Hematopoietic multipotent progenitor cell treated with erythropoietin and hydrocortisone succinate and interleukin-3 and kit ligand, for 8 days (in vitro differentiated cells): ENCODE measurements at places on chromosomes 12 and 14.
A peak's percentile ranks its signal among the peaks of the same experiment; 100 is the strongest.

GRCh38 chr12:99250091-99250490 is 397.5 kb upstream of the GARIN6 start:
- no peak for DNase-seq

DNA sequence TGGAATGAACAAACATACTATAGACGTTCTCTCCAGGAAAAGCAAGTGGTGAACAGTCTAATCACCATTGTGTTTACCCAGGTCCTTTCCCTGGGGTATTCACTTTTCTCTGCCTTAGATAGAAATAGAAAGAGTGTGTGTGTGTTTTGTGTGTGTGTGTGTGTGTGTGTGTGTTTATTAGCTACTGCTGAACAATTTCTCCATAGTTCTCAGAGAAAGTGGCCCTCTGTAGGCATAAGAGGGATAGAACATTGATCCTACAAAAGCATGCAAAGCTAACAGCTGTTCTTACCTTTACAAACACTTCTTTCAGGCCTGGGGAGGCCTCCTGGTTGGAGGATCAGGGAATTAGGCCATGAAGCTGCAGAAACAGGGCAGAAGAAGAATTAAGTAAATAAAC is 665.7 kb upstream of the TBX3 start:
- no peak for DNase-seq

DNA sequence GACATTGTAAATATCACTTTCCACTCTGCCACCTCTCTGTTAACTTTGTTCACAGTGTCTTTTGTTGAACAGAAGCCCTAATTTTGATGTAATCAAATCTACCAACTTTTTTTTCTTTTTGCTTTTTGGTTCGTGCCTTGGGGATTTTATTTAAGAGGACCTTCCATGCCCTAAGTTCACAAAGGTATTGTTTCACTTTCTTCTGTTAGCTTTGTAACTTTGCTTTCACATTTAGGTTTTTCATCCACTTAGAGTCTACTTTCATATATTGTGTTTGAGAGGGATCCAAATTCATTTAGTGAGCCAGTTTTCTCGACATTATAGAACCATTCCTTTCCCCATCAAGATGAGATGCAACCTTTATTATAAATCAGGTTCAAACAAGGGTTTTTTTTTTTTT is 275.7 kb upstream of the CRY1 start:
- DNase-seq = no peak

- DNase-seq = peak; percentile 89
Observed at GRCh38 chr12:63668028-63668799, at the start of gene DPY19L2. TSS of gene DPY19L2 (minus strand) at chr12:63668493. CDS start at chr12:63668393, 100 bp downstream.

GRCh38 chr12:124637581-124637981 is 70.2 kb upstream of the NCOR2 start:
- DNase-seq = no peak

DNA sequence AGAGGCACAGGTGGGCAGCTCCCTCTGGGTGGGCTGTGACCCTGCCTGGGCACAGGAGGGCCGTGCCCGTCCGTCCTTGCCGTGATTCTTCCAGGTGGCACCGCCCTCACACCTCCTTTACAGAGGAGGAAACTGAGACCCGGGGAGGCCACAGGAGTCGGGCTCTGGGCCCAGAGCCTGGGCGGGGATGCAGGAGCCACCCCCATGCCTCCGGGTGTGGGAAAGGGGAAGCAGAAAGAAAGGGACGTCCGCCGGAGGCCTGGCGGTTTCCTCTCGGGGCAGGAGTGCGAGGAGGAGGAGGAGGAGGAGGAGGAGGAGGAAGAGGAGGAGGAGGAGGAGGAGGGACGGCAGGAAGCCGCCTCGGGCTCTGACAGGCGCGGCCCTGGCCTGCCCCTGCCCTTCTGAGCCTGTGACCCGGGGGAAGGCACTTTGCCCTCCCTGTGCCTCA is 23.0 kb downstream of the SH2B3 start:
- DNase-seq = peak; percentile 56

GRCh38 chr14:39492267-39492666 is 60.0 kb upstream of the FBXO33 start:
- DNase-seq = no peak

DNA sequence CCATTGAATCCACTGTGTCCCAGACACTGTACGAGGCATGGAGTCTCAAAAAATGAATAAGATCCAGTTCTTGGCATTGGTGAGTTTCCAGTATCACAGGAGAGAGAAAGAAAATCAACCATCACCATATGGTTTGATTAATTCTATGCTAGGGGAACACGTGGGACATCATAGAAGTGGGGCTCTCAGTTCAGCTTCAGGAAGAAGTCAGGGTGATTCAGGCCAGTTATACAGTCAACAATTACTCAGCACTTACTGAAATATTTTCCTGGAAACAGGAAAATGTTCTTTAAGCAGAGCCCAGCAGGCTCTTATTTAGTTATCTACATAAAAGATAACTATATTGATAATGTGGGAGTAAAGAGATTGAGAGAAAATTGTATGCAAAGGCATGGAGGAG is 407.2 kb downstream of the NOVA1 start:
- no peak for DNase-seq

DNA sequence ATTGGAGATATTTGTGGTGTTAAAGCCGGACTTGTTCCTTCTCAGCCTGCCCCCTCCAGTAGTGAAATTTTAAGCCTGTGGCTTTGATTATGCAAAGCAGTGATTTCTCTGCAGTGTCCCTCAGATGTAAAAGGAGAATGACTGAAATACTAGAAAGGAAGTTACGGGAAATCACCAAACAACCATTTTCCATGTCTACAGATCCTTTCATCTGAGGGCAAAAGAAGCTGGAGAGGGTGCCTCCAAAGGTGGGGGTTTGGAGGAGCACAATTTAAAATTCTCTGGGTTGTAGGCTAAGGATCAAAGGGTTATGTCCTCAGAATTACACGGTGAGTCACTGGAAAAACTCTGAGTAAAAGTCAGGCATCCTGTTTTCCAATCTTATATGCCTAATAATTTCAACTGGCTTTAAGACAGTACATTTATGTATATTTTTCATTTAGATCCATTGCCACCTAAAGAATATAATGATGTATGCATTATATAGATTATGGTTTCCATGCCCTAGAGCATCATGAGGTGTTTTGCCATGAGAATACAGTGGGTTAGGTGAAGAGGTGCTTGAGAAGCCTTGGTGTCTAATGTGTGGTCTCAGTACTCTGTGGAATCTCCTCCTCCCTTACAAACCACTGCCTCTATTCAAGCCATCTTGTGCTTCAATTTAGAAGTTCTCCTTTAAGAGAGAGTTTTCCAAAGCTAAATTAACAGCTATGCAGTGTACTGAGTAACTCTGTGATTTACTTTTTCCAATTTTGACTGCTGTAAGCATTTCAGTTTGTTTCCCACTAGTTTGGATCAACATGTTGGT is 362.1 kb downstream of the RAD51B start:
- DNase-seq = no peak

DNA sequence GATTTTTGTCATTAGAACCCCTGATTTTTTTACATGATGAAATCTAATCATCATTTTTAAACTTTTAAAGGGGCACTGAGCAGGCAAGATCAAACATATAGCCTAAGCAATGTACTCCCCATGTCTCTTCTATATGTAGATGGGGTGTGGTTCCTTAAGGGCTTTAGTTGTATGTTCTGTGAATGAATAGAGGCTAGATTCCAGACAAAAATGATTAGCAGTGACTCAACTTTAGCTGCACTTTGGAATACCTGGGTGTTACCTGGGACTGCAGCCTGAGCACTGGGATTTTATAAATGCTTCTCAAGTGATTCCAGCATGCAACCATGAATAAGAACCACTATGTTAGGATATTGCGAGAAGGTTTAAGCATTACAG is 256.7 kb upstream of the PLEKHG7 start:
- no peak for DNase-seq

DNA sequence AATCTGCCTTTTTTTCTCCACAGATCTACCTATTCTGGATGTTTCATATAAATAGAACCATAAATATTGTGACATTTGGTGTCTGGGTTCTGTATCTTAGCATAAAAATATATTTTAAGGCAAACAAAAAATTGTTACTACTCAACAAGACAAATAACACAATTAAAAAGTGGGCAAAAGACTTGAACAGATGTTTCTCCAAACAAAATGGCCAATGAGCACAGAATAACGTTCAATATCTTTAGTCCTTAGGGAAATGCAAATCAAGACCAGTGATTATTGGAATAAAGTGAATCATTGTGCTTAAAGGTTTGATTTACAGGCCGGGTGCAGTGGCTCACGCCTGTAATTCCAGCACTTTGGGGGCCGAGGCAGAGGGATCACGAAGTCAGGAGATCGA is 1331.3 kb downstream of the AACS start:
- no peak for DNase-seq

GRCh38 chr12:124764451-124764850 is 99.2 kb downstream of the SCARB1 start:
- peak; percentile 68 for DNase-seq

DNA sequence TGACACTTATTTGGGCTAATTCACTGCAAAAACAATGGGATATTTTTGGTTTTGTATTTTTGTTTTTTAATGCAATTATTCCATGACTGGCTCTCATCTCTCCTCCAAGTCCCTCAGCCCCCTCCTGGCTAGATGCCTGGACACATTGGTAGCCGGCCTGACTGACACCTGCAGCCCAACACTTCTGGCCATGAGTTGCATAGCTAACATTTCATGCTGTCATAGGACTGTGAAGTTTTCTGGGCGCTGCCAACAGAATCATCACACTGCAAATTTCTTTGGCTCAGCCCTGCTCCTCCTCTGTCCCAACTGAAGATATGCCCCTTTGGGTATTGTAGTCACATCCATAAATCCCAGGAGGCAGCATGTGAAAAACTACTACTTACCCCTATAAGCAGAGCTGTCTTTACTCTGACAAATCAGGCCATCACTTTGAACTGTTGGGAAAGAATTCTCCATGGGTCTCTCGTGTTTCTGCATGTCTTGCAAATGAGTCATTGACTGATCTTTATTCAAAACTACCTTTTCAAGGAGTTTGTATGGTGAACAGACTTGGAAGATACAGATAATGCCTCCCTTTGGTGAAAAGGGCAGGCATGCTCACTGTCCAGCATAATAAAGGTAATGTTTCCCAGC is 126.7 kb upstream of the LGR5 start:
- no peak for DNase-seq

GRCh38 chr12:3624273-3624672 is 128.6 kb downstream of the CRACR2A start:
- no peak for DNase-seq

DNA sequence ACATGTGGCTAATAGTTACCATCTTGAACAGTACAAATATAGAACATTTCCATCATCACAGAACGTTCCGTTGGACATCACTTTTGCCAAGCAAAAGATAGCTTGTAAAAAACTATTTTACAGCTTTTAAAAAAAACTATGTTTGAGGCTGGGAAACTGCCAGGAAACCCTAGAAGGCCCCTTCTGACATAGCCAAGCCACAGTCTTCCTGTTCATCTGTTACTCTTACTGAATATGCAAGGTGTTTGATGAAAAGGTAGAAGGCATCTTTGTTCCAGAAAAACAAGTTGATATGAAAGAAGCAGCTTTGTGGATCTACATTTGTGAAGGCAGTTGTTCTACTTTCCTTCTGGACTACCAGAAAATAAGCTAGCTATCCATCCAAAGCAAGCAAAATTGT is 23.6 kb upstream of the WNK1 start:
- no peak for DNase-seq

GRCh38 chr12:26119391-26119989 is 5.3 kb downstream of the BHLHE41 start:
- peak; percentile 52 for DNase-seq

DNA sequence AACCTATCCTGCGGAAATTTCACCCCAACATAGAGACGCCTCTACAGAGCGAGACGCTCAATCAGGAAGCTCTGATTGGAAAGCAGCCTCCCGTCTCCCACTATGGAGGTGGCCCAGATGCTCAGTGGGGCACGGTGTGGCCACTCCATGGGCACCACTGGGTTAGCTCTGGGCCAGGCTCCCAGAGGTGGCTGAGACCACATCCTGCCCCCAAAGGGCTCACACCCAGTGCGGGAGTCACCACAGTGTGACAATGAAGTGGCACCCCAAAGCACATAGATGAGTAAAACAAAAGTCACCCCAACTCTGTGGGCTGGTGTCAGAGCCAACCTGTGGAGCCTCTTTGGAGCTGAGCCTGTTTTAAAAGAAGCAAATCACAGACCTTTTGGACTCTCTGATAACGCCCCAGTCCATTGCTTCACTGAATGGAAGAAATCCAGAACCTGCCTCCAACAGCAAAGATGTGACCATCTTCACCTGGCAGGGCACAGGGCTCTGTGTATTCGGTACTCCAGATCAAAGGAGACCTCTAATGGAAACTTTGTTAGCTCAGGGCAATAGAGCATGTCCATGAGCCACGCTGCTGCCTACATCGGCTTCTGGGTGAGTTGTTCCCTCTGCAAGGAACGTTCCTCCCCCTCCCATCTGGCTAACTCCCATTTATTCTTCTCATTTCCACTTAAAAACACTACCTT is 19.6 kb downstream of the CLMN start:
- no peak for DNase-seq

DNA sequence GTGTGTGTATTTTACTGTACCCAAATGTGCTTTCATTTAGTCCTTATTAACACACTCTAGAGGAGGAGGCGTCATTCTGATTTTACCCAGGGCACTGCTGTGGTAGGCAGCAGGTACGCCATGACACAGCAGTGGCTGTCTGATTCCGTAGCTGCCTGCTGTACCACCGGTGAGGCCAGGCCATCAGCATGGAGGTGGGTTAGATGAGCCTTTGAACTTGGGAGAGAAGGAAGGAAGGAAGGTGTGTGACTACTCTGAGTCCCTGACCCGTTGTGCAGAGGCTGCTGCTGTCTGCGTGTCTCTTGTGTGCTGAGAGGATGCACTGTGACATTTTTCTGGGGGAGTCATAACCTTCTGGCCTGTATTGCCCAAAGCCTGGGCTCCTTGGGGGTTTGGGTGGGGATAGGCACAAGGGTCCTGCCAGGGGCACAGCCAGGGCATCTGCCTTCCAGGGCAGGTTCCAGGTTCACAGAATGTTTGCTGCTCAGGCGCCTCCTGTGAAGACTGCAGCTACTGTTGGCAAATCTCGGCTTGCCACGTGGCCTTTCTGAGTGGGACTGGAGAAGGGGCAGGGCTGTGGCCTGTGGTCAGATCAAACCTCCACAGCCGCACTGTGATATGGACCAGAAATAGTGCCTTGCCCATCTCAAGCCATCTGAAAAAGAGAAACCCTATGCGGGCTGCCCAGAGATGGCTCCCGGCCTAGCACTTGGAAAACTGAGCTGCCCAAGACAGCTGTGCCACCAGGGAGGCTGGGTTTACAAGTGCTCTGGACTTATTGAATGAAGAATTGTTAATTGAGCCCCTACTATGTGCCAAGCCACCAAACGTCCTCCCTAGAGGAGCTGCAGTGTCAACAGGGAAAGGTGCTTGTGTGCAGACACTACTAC is 47.1 kb downstream of the MLXIP start:
- peak; percentile 52 for DNase-seq

- no peak for DNase-seq
Observed at GRCh38 chr14:75589931-75590330, 11.5 kb downstream of the FLVCR2 start.

- DNase-seq = no peak
Observed at GRCh38 chr14:23863836-23864235, 89.7 kb upstream of the DHRS4 start.

- no peak for DNase-seq
Observed at GRCh38 chr12:81263072-81263471, 185.2 kb downstream of the ACSS3 start.

GRCh38 chr12:124928912-124929530 is 14.6 kb upstream of the UBC start:
- DNase-seq = no peak

GRCh38 chr12:123763093-123763492 is 992 bp downstream of the DNAH10 start:
- no peak for DNase-seq

GRCh38 chr12:112422531-112422930 is 3.8 kb downstream of the PTPN11 start:
- no peak for DNase-seq

GRCh38 chr14:48616931-48617330 is 941.5 kb upstream of the MDGA2 start:
- DNase-seq = no peak
